Activated CD8-positive, alpha-beta memory T cell treated with anti-CD3 and anti-CD28 coated beads for 36 hours (primary cell): ENCODE measurements at places on chromosomes 2 and 18. TPM values are rescaled to one million over a fixed set of nuclear protein-coding genes. Genes with fewer than 3 reads are reported as not detected.

The DNER gene
- total RNA-seq, result not detected

The MPV17 gene
- 92.8 TPM for total RNA-seq

The ALPI gene
- total RNA-seq, result not detected

The RTP5 gene
- total RNA-seq, result 0.11 TPM

The L3MBTL4 gene
- 0.17 TPM for total RNA-seq

The POTEI gene
- total RNA-seq, result not detected

The LCLAT1 gene
- 34.7 TPM for total RNA-seq

The RMDN2 gene
- 3.7 TPM for total RNA-seq

The AUP1 gene
- total RNA-seq, result 200 TPM

The MC4R gene
- total RNA-seq, result not detected

The RPS27A gene
- 1,130 TPM for total RNA-seq

The PLCL1 gene
- total RNA-seq, result 0.17 TPM

The FNDC4 gene
- total RNA-seq, result not detected

The GALR1 gene
- total RNA-seq, result not detected

The PAX8 gene
- total RNA-seq, result 2.5 TPM

The RAB6C gene
- 0.06 TPM for total RNA-seq

The ATOH8 gene
- not detected for total RNA-seq

The IL37 gene
- total RNA-seq, result not detected

The DNAJC5G gene
- not detected for total RNA-seq
